Neural cell (in vitro differentiated cells): ENCODE measurements at places on chromosomes 12 and 14. TPM values are rescaled to one million over a fixed set of nuclear protein-coding genes. Genes with fewer than 3 reads are reported as not detected.

Gene OTOGL
- polyA plus RNA-seq, result 0.33 and 0.88 TPM in 2 replicates

Gene E2F7
- polyA plus RNA-seq, result 0.48 and 0.52 TPM in 2 replicates

Gene KRT74
- polyA plus RNA-seq, result not detected in 2 replicates

Gene KRT6C
- not detected in 2 replicates for polyA plus RNA-seq

Gene PTPRQ
- polyA plus RNA-seq, result 0.06 TPM in 1 of 2 replicates, not detected in the other

Gene MYH7
- 0.08 and 0.12 TPM in 2 replicates for polyA plus RNA-seq

Gene RPGRIP1
- polyA plus RNA-seq, result not detected in 2 replicates

Gene NRL
- 9.5 TPM in 2 replicates for polyA plus RNA-seq

Gene C3AR1
- polyA plus RNA-seq, result not detected in 2 replicates

Gene FRS2
- 20.2 and 27.6 TPM in 2 replicates for polyA plus RNA-seq

Gene SMCO2
- polyA plus RNA-seq, result 2.4 TPM in 1 of 2 replicates, not detected in the other

Gene TBC1D30
- 16.5 and 17.6 TPM in 2 replicates for polyA plus RNA-seq

Gene CFL2
- 37.8 and 52.3 TPM in 2 replicates for polyA plus RNA-seq

Gene KCTD10
- polyA plus RNA-seq, result 69.4 and 69.9 TPM in 2 replicates

Gene GDF3
- polyA plus RNA-seq, result not detected in 2 replicates

Gene OASL
- 0.42 TPM in 1 of 2 replicates, not detected in the other for polyA plus RNA-seq

Gene AQP2
- polyA plus RNA-seq, result not detected in 2 replicates

Gene ADAMTS20
- polyA plus RNA-seq, result 0.14 and 0.72 TPM in 2 replicates
